ENCODE measurements at places on chromosomes 1 and 21. TPM values are rescaled to one million over a fixed set of nuclear protein-coding genes. Genes with fewer than 3 reads are reported as not detected.

Gene CYP4A11
- 0.62 TPM for polyA plus RNA-seq

Gene DISP3
- 0.61 TPM for polyA plus RNA-seq

Gene FBXO44
- 12.1 TPM for polyA plus RNA-seq

Gene VWA5B1
- 0.73 TPM for polyA plus RNA-seq

DNA sequence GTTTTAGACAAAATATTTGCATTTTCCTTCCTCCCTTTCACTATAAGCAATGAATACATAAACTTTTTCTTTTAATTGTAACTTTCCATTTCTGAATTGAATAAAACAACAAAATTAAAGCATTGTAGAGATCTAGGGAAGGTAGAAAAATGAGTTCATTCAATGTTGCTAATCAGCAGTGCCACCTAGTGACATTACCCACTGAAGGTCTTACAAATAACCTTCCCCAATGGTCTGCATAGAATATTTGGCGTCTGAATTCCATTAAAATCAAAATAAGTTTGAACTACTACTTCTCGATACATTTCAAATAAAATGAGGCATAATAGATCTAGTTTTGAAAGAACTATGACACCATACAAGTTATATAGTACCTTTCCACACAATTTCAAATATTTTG is 19.6 kb downstream of the FH start:
- peak; percentile 12 for DNase-seq

GRCh38 chr1:114260805-114261484 is 107.3 kb upstream of the SYT6 start:
- no peak for DNase-seq

GRCh38 chr1:151362308-151363155 is 10.0 kb downstream of the SELENBP1 start:
- DNase-seq: no peak

DNA sequence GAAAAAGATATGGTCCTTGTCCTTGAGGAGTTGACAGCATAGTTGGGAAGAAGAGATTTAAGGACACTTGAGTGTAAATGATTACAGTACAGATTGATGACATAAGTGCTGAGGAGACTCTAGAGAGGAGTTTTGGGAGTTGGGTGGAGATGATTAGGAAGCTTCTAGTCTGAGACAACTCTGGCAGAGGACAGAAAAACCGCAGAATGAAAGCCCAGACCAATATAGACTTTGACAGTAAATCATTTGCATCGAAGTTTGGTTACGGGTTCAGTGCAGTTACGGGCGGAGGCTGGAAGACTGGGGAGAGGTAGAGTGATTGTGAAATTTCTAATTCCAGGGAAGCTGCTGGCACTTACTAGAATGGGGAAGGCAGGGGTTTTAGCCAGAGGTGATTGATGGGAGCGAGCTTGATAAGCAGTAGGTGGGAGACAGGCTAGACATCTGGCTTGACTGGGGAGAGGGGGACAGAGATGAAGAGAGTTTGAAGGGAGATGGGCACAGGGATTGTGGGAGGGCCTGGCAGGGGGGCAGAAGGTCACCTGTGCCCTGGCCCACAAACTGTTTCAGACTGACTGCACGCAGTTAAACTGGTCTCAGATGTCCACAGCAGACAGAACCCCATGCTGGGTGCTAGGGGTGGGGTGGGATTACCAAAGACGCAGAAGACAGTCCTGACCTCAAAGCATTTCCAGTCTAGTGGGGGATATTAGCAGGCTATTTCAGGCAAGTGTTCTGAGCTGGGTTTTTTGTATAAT is 20.1 kb downstream of the SH2D2A start:
- no peak for DNase-seq

DNA sequence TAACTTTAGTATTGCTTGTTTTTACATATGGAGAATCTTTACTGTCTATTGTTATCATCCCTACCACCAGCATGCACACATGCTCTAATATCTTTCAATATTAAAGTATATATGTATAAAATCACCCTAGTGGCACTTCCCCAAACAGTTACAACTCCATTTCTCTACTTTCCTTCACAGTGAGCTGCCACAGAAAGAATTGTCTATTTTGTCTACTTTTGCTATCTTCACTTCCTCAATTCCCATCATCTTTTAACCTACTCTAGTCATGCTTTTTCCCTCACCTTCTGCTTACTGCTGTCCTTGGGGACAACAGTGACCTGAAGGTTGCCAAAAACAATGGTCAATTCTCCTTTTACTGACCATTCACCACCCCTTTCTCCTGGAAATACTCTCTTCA is 59.2 kb downstream of the VCAM1 start:
- no peak for DNase-seq

Data from left lung (tissue), 14 donors.